GM19239 (cell line): ENCODE measurements at places on chromosomes 2 and 18.

GRCh38 chr2:150872756-150873395 lies 385.4 kb upstream of the RND3 start:
- no peak for DNase-seq

- DNase-seq, result no peak
Measured at GRCh38 chr2:40516604-40517003, 64.7 kb upstream of the SLC8A1 start.

- DNase-seq, result no peak
Measured at GRCh38 chr18:3692113-3692621, 242.2 kb downstream of the TGIF1 start.

GRCh38 chr2:240463274-240463865 lies 27.9 kb downstream of the GPC1 start:
- no peak for DNase-seq

DNA sequence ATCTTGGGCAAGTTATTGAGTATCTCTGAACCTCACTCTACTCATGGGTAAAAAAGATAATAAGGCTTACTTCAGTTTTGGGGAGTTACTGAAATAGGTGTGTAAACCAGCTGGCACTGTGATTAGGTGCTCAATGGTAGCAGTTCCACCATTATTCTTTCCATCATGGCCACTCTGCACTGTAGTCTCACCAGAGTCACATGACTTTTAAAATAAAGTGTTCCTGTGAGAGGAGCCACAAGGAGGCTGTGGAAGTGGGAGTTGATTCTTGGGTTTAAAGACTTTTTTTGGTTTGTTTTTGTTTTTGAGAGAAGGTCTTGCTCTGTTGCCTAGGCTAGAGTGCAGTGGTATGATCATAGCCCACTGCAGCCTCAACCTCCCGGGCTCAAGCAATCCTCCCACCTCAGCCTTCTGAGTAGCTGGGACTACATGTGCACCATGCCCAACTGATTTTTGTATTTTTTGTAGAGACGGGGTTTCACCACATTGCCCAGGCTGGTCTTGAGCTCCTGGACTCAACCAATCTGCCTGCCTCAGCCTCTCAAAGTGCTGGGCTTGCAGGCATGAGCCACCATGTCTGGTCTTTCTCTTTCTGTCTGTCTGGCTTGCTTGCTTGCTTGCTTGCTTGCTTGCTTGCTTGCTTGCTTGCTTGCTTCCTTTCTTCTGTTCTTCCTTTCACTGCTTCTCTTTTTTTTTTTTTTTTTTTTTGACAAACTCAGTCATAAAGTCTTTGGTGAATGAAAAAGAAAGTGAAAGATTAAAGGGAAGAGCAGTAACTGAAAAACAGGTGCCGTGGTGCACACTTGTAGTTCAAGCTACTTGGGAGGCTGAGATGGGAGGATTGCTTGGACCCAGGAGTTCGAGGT lies 21.2 kb upstream of the ACVR1 start:
- DNase-seq, result no peak

DNA sequence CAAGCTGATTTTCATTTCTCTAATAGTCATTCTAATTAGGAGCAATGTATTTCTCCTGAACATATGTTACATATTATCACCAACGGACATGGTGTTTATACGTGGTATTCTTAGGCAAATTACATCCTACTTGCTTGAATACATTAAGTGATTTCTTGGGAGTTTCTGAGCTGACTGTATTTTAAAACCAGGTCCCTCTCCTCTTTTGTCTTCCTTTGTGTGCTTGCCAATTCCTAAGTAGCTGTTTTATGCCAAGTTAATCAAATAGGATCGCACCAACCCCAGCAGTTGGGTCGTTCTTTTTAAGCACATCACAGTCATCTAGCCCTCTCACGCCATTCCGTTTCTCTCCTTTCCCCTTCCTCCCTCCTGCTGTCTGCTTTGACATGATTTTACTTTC lies 75.4 kb upstream of the MAP2 start:
- DNase-seq, result no peak

DNA sequence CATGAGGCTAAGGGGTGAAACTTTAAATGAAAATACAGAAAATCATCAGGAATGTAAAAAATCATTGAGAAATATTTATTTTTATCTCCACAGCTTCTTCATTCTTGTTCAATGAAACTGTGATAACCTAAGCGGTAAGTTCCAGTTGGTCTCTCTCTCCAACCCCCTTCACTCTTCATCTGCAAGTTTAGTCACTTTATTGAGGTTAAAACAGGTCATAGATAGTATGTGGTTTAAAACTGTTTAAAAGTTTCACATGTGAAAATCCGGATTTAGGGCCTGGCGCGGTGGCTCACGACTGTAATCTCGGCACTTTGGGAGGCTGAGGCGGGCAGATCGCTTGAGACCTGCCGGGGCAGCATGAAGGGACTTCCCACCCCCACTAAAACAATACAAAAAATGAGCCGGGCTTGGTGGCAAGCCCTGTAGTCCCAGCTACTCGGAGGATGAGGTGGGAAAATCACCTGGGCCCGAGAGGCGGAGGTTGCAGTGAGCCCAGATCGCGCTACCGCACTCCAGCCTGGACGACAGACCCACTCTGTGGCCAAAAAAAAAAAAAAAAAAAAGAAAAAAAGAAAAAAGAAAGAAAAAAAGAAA lies 1.6 kb upstream of the PHLPP1 start:
- no peak for DNase-seq

GRCh38 chr2:240816584-240817495 lies 3.2 kb downstream of the KIF1A start:
- DNase-seq, result no peak

DNA sequence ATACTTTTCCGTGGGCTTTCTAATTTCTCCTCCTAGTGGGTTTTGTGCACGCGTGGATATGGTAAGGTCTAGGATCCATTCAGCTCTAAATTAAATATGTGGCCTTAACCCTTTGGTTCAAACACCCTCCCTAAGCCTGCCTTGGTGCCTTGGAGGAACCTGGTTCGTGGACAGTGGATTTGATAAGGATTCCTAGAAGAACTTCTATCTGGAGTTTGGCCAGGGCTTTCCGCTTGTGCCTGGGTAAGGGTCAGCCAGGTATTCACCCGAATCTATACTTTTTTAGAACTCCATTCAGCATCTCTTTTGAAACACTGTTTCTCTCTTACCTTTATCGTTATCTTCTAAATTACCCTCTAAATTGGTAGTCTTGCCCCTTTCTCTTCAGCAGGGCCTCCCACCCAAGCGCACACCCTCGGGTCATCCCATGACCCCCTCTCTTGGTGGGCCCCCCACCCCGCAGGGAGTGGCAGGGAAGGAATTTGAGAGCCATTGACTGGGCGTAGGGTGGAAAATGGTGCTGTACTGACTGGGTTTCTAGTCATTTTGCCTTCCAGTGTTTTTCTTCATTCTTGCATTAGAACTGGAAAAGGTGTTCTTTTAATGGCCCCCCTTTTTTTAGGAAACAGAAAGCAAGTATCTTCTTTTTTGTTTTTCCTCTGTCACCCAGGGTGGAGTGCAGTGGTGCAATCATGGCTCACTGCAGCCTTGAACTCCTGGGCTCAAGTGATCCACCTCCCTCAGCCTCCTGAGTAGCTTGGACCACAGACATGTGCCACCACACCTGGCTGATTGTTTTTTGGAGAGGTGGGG lies 1.8 kb downstream of the SOCS6 start:
- DNase-seq, result no peak

GRCh38 chr2:195117011-195117410 lies 540.0 kb upstream of the SLC39A10 start:
- no peak for DNase-seq
